Heart right ventricle (tissue), 16 donors: ENCODE measurements at places on chromosomes 3 and 15. TPM values are rescaled to one million over a fixed set of nuclear protein-coding genes. Genes with fewer than 3 reads are reported as not detected.

Gene ZDHHC19
- total RNA-seq = 0.77 TPM

- peak; percentile 10 for DNase-seq
These were observed at the start of gene SLC9A9 for GRCh38 chr3:143847787-143848631. Gene SLC9A9, minus strand, starts transcription at chr3:143848468. Its CDS starts 146 bp downstream, at chr3:143848322.

DNA sequence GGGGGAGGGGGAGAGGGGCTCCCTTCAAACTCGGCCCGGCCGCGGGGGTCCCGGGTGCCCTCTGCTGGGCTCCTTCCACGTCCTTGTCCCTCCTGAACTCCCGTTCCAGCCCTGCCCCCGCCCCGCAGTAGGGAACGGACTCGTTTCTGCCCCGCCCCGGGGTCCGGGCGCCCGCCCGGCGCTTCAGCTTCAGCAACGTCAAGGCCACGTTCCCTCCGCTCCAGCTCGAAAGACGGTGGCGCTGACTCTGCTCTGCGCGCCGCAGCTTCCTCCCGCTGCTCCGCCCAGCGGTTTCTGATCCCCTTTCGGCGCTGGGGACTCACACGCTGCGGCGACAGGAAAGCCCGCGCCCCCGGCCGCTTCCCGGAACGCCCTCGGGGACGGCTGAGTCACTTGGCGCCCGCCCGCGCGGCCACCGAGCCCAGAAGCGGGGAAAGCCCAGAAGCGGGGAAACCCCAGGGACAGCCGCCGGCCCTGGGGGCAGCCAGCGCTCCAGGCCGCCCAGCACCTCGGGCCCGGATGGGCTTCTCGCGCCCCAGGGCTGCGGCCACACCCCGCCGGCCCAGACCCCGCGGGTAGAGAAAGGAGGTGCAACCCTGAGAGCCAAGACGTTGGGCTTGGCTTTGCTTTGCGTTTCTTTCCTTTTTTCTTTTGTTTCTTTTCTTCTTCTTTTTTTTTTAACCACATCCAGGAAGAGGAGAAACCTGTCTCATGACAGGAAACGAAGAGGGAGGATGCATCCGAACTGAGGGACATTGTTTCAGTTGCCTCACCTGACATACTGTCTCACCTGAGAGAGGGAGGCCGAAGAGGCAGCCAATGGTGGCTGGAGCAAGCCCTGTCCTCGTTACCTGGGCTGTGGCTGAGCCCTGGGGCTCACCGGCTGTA, 28.9 kb downstream of the ARHGAP31 start:
- DNase-seq = peak; percentile 90

Gene IQCF5
- not detected for total RNA-seq

DNA sequence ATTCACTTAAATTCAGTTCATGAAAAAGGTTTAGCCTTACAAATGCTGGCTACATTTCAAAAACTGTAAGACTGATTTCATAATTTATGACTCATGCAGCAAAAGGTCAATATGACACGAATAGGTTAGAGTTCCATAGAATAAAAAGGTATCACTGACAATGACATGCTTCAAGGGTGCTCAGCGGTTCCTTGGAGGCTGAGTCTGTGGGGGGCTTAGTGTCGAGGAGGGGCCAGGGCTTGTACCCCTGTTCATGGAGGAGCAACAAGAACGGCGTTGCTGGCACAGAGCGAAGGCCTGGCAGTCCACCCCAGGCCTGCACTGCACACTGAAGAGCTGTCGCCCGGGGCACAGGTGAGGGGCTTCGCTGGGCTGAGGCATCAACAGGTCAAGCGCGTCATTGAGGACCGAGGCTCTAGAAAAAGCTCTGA, 174.2 kb downstream of the NR1D2 start:
- no peak for DNase-seq

Gene MYH15
- total RNA-seq = 0.30 TPM

DNA sequence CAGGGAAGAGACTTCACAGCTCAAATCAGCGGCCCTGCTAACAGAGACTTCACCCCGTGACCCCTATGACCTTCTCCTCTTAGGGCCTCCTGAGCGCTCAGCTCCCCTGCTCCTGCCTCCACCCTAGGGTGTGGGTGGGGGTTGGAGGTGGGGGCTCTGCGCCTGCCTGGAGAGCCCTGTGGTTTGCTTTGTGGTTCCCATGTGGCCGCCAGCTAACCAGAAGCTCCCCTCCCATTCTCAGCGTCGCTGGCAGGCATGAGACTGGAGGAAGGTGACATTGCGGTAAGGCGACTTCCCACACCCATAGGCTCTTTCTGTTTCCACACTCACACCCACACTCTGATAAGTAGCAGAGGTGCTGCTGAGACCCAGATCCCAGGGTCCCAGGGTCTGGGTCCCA, 27.6 kb downstream of the XYLB start:
- no peak for DNase-seq

GRCh38 chr15:34214135-34214534, 4.2 kb upstream of the KATNBL1 start:
- DNase-seq = no peak

GRCh38 chr3:187213616-187214015, 16.3 kb downstream of the RTP1 start:
- DNase-seq = no peak

DNA sequence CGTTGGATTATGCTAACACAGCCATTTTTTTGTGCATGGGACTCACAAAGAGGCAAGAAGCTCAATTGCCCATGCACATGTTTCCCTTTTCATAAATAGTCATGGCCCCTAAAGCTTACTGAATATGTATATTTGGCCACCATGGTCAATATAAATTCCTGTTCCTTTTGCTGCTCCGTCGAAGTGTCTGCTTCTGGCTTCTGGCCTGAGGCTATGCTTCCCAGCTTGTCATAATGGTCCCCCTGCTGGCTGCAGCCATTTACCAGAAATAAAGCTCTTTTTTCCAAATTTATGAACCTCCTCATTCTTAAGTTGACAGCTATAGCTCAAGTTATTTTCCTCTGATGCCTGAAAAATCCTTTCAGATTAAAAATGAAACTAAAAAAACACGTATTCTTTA, 602.1 kb downstream of the VGLL3 start:
- no peak for DNase-seq

Gene PRTG
- 1.6 TPM for total RNA-seq

DNA sequence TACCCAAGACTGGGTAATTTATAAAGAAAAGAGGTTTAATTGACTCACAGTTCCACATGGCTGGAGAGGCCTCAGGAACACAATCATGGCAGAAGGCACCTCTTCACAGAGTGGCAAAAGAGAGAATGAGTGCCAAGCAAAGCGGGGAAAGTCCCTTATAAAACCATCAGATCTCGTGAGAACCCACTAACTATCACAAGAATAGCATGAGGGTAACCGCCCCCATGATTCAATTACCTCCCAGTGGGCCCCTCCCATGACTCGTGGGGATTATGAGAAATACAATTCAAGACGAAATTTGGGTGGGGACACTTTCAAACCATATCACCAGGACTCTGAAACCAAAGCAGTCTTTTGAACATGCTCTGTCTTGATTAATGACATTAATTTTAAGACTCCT, 7.0 kb downstream of the RTP3 start:
- no peak for DNase-seq

DNA sequence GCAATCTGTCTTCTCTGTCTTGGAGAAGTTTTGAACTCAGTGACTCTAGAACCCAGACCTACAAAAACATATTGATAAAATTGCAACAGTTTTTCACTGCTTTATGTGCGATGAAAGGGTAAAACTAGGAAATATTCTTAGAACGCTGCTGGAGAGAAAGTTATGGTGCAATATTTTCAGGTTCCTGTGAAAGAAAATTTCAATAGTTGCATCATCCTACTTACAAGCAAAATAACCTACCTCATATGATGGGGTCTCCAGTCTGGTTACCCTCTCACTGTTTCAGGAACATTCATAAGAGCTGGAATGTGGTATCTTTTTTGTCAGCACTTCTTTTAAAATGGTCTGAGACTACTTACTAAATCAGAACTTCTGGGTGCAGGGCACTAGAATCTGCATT, 27.1 kb downstream of the GATM start:
- no peak for DNase-seq
